ENCODE measurements at places on chromosomes 6 and 20.

GRCh38 chr6:99993533-99994251 lies at the start of gene MCHR2:
MCHR2 (minus strand) TSS chr6:99994223; CDS start chr6:99956147, 38,076 bp downstream.
- no peak for DNase-seq

DNA sequence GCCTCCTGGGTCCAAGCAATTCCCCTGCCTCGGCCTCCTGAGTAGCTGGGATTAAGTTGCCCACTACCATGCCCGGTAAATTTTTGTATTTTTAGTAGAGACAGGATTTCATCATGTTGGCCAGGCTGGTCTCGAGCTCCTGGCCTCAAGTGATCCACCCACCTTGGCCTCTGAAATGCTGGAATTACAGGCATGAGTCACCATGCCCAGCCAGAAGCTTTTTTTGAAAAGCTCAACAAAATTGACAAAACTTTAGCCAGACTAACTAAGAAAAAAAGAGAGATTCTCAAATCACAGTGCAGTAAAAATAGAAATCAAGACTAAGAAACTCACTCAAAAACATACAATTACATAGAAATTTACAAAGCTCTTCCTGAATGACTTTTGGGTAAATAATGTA lies 420.6 kb downstream of the COL12A1 start:
- no peak for DNase-seq

- DNase-seq, result no peak
Observed at GRCh38 chr6:157632821-157633220, 190.2 kb upstream of the SNX9 start.

- DNase-seq, result no peak
Observed at GRCh38 chr6:3876101-3876500, 26.9 kb downstream of the FAM50B start.

DNA sequence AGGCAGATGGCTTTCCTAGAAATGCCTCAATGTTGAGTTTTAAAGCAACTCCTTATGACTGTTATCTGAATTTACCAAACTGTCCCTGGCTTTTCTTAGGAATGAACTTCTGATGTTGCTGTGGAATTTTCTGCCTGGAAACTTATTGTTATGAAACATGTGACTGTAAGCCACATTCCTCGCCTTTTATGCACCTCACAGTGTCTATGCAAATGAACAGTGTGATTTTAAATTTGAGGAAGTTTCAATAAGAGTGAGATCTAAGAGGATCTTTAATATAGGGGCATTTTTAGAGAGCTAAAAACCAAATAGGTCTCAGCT lies 2.4 kb upstream of the CCR6 start:
- DNase-seq, result no peak

DNA sequence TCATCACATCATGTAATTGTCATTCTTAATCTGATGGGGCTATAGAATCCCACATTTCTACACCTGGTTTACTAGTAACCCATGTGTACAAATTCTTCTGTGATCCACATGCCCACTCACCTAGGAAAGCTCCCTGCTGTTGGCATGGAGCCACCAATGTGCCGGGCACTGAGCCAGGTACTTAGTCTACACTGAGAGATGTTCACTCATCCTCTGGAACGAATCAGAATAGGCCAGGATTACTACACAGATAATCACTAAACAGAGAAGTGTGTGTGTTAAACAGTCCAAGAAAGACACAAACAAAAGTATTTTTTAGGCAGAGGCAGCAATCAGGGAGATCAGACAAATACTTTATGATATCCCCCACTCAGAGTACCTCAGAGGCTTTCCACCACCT lies 193.2 kb upstream of the VGLL2 start:
- DNase-seq, result no peak

DNA sequence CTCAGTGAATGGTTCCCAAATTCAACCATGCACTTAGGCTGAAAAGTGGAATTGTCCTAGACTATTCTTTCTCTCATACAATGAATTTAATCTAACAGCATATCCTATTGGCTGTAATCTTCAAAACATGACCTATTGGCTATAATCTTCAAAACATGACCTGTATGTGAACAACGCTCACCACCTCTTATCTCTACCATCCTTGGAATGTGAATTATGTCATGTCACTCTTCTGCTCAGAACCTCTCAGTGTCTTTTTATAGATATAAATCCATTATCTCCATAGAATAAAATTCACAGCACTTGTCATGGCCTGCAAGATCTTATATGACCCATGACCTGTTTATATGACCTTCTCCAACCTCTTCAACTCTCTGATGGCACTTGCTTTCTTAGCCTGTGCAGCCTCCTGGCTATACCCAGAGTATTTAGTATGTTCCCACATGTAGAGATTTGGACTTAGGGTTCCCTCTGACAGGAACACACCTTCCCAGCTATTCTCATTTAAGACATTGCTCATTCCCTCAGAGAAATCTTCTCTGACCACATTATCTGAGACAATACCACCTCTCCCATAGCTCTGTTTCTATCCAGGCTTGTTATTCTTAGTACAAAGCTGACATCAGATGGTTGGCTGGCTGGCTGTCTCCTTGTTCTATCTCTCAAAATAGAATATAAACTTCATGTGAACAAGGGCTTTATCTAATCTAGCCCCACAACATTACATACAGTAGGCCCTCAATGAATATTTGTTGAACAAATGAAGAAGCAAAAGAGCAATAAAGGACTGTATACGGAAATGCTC lies 275.0 kb upstream of the PREP start:
- DNase-seq, result no peak

- no peak for DNase-seq
Observed at GRCh38 chr6:118843685-118844390, 50.1 kb upstream of the ASF1A start.

DNA sequence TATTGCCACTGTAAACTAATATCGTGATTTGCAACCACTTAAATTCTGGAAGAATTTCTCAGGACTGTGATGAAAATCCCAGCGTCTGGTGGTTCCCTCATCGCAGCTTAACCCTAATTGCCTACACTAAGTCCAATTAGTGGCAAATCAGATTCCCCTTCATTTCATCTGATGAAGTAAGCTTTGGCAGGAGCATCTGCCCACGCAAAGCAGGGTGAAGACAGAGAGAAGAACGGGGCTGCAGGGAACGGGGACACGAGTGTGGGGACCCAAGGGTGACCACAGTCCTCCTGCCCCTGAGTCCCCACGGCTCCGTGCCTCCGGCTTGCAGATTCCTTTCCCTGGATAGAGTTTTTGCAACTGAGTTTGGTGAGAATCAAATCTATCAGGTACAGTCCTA lies 159.5 kb downstream of the LY86 start:
- no peak for DNase-seq

DNA sequence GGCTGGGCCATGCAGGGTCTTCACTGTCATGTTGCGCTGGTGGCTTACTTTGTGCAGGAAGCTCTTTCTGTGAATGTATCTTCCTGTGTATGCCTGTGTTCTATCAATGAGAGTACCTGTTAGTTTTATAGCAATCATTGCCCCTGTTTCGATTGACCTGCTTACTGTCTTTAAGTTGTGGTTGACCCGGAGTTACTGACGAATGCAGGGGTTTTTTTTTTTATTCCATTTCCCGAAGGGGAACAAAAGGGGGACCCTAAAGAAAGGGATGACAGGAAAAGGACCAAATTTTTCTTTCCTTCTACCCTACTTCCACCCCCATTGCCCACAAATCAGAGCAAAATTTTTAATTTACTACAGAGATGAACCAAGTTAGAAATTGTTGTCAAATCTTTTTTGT lies at the start of gene IL17F:
Gene IL17F (minus strand): TSS at position 101 of the 400 bp plus-strand sequence. CDS start 71 bp downstream, at position 30.
- DNase-seq, result no peak

- DNase-seq, result no peak
Observed at GRCh38 chr6:168585441-168585840, 144.5 kb downstream of the SMOC2 start.

- no peak for DNase-seq
Observed at GRCh38 chr20:49308875-49309274, 31.0 kb upstream of the ZNFX1 start.

DNA sequence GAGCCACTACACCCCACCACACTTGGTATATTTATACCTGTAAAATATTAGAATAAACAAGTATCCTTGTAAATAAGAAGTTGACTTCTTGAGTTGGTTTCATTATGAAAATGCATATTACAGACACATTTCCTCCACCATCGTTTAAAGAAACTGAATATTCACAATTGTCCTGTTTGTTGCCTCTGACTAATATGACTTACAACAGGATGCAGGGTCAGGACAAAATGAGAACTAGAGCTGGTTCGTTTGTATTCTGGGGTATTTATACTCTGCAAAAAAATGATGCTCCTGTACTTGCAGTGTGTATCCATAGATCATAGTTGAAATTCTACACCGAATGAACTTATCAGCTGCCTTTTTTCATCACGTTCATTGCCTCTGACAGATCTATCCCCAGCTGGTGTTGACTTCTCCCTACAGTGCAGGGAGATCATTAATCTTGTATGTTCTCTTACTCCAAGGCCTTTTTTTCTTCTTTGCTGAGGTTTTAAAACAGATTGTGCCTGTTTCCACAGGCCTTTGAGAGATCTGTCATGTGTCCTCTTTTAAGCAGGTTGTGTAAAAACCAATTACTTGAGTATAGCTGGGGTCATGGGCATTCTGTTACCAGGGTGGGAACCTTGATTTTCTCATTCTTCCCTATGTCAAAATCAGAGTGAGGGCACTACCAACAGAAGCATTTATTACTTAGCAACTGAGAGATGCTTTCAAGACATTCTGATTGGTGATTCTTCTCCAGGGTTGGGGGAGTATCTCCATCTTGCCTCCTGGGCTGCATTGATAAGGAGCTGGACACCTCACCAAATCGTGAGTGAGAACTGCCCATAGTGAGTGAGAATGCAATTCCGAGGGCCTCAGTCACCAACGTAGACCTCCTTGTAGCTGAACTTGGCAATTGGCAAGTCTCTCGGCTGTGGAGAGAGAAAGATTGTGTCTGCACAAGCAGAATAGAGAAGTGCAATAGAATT lies 78.8 kb upstream of the CD83 start:
- no peak for DNase-seq

DNA sequence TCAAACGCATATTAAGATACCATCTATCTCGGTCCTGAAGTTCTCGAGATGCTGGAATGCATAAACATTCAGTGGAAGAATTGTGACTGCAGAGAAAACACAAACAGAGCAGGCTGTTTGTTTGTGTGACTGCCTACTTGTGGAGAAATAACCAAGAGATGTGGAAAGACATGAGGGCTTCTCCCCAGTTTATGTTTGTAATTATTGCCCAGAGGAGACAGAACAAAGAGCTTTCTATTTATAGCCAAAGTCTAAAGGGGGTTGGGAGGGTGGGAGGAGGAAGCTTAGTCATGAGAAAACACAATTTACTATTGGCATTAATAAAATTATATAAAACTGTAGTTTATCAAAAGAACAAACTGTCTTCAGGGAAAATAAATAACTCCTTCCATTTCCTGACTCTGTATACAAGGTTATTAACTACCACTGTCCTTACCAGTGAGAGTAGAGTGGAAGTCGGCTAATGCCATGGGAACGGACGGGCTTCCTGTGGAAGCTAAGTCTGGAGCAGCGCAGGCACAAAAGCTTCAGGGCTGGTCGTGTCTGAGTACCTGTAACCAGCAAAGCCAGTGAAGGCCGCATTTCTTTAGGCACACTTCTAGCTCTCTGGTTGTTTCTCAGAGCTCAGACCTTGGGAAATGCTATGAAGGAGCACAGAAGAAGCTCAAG lies 200.2 kb upstream of the SUPT3H start:
- DNase-seq, result no peak
